ENCODE measurements at places on chromosomes 12 and 14. TPM values are rescaled to one million over a fixed set of nuclear protein-coding genes. Genes with fewer than 3 reads are reported as not detected.

GPRC5D gene
- not detected for total RNA-seq

NGB gene
- not detected for total RNA-seq

TAS2R30 gene
- total RNA-seq, result 6.9 TPM

TOMM20L gene
- total RNA-seq, result not detected

FAIM2 gene
- total RNA-seq, result 16.4 TPM

ACIN1 gene
- total RNA-seq, result 183 TPM

PGF gene
- 29.1 TPM for total RNA-seq

PLCZ1 gene
- not detected for total RNA-seq

TMEM120B gene
- 12.0 TPM for total RNA-seq

ACSM4 gene
- not detected for total RNA-seq

A2M gene
- total RNA-seq, result 2,139 TPM

STXBP6 gene
- 2.8 TPM for total RNA-seq

Data from aorta (tissue), 5 donors.